ENCODE measurements at places on chromosomes 5 and 9.

GRCh38 chr5:591746-592145, 20.4 kb upstream of the CEP72 start:
- no peak for DNase-seq

DNA sequence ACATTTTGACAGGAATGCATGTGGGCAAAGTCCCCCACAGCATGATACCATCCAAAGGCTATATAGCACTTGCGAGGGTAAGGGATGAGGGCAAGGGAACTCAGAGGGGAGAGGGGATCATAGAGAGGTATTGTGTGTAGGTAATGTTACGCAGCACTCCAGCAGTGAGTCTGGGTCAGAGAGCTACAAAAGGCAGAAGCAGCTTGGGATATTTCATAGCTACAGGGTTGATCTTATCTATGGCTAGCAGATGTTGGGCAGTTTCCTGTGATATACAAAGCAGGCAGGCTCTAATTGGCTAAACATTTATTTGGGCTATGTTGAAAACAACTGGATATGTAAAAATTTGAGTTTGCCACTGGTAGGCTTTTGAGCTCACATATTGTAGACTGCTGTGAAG, 17.8 kb upstream of the SLCO4C1 start:
- no peak for DNase-seq

GRCh38 chr5:58191443-58191842, 268.4 kb downstream of the PLK2 start:
- DNase-seq, result no peak

- no peak for DNase-seq
Measured at GRCh38 chr9:31040564-31040963, 1343.9 kb upstream of the ACO1 start.

DNA sequence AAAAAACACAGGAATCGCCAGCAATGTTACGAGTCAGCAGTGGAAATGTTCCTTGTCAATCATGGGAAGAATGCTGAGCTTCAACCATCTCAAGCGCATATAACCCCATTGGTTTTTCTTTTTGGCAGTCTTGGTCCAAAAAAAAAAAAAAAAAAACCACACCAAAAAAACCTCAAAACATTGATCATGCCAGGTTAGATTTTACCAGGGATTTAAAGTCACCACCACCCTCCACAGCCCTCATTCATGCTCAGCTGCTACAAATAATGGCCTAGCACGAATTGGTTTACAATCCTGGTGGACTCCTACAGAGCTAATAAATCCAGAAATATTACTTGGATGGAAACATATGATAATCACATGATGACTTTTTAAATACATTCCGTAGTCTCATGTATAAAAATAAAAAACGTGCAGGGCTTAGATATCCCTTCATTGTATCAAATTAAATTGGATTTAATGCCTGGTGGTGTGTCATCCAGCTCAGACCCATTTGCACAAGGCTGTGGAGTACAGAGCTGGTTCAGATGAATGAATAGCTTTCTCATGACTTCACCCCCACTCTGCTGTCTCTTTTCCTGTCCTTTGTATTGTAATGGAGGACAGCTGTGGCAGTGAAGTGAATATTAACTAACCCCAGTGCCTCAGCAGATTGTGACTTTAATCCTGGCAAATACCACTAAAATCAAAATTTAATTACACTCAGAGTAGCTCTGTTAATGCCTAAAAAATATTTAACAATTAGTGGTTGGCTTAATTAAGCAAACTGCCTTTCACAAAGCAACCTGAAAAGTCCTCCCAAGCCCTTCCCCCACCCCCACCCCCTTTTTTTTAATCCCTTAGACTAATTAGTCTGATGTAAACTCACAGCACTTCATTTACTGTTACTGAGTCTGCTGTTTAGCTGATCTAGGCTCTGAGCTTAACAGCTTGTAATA, 626.5 kb upstream of the ZNF608 start:
- DNase-seq, result peak; percentile 70

- DNase-seq, result peak; percentile 45
Measured at GRCh38 chr9:115121181-115121580, 3.2 kb upstream of the TNC start.

- no peak for DNase-seq
Measured at GRCh38 chr9:130089141-130089540, 35.4 kb downstream of the GPR107 start.

DNA sequence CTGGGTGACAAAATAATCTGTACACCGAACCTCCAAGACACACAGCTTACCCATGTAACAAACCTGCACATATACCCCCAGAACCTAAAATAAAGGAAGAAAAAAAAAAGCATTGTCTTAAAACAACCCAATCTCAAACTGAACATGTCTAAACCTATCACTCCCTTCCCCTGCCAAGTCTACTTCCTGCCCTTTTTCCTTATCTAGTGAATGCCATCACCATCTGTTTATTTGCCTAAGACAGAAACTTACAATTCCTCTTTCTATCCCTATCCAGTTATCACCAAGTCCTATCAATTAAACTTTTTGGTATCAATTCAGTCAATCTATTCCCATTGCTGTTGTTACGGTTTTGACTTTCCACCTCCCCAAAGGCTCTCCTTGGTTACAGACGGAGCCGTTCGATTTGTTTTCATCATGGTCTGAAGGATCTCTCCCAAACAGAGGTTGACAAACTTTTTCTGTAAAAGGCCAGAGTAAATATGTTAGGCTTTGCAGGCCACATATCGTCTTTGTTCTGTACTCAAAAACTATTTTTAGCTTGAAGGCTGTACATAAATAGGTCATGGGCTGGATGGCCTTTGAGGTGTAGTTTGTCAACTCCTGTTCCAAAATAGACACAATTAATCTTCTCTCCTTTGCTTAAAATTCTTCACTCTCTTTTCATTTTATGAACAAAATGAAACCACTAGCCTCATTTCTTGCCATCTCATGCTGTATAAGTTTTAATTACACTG, 12.1 kb downstream of the NOL8 start:
- no peak for DNase-seq

- DNase-seq, result no peak
Measured at GRCh38 chr5:170636801-170637477, 133.1 kb downstream of the KCNIP1 start.

DNA sequence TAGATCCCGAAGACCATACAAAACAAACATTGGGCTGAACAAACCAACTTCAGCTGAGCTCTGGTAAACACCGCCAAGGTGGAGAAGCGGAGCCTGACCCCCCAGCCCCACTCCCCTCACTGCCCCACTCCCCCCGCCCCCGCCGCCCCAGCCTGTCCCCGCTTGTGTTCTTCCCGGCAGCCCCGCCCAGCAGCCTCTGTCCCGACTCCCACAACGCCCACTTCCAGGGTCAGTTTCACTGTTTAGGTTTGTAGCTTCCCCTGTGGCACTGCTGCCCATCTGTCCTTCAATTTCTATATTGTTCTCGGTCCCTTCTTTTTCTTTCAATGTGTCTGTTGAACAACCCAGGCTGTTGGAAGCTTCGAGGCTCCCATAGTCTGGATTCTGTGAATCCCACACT, 112.0 kb upstream of the CACNA1B start:
- no peak for DNase-seq

DNA sequence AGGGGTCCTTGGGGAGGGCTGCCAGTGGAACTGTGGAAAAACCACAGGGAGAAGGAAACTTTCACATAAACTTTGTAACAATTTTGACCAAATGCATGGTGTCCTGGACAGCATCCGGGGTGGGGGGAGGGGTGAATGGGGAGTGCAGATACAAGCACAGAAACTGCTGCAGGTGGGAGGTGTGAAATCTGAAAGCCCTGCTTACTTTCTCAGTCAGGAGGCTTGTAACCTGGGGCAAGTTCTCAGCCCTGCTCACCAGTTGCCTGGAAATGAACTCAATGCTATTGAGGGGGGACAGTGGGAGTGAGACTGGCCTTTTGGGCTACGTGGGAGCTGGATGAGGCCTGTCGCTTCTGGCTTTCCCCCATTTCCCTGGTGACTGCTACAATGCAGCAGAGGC, 694.5 kb upstream of the ZNF608 start:
- no peak for DNase-seq

DNA sequence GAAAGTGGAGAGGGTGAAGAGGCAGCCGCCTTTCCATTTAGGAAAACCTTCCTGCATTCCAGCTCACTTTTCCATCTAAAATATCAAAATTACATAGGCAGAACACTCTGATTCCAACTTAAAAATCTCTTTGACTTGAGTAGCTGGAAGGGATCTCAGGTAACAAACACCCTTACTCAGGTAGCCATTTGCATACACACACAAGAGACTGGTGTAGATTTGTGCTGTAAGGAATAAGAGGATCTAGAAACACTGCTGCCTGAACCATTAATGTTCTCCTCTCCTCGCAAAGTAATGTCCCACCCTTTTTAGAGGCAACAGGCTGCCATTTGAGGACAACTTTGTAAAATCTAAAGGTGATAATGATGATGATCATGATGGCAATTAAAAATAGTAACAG, 53.5 kb downstream of the BNC2 start:
- no peak for DNase-seq

- DNase-seq, result no peak
Measured at GRCh38 chr5:166926138-166926537, 1365.3 kb upstream of the WWC1 start.

DNA sequence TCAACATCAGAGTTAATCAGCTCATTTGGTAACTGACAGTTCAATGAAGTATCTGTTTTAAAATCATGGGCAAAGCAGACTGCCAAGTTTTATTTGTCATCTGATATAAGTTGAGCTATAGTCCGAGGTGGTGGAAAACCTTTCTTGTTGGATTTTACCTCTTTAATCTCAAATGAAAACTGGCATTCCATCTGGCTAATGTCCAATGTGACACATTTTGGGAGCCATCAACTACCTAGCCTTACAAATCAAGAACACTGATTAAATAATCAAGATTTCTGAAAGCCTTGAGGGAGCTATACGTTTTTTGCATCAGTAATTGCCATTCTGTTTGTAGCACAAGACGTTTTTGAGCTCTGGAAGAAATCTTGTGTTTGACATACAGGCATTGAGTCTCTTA, 1380.5 kb upstream of the WWC1 start:
- no peak for DNase-seq

DNA sequence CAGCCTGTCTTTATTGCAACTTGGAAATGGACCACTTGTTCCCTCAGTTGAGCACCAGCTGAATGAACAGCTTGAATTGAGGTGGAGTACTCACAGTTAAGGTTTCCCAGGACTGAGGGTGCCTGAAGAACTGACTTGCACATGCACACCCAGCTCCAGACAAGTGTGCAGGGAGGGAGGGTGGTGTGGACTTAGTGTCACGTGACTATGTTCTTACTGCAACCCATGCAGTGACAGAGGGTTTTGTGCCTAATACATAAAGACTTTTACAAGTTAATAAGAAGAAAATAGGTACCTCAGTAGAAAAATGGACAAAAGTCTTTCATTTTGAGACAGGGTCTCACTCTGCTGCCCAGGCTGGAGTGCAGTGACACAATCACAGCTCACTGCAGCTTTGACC, 18.0 kb downstream of the BARX1 start:
- DNase-seq, result no peak

DNA sequence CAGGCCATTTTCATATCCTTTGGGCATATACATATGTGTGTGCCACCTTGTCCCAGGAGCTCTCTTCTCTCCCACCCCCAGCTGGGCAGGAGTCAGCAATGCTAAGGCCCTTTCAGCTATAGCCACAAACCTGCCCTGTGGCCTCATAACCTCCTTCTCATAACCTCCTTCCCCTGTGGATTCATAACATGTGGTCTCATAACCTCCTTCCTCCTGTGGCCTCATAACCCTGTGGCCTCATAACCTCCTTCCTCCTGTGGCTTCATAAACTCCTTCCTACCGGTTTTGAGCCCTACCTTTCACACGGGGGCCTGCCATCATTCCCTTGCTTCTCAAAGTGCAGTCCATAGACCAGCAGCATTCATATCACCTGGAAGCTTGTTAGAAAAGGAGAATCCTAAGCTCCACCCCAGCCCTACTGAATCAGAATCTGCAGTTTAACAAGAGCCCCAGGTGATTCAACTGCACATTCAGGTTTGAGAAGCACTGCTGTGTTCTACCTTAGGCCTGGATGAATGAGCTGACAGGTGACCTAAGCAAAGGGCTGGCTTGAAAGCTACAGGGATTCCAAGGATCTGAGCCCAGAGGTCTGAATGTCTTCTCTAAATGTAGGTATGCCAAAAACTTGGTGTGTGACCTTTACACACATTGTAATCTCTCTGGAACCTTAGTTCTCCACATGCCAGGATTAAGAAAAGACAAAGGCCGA, 41.9 kb upstream of the PLPP6 start:
- no peak for DNase-seq

- no peak for DNase-seq
Measured at GRCh38 chr9:138046641-138047301, 169.2 kb downstream of the CACNA1B start.

- DNase-seq, result no peak
Measured at GRCh38 chr5:150496098-150496497, 11.8 kb upstream of the NDST1 start.

DNA sequence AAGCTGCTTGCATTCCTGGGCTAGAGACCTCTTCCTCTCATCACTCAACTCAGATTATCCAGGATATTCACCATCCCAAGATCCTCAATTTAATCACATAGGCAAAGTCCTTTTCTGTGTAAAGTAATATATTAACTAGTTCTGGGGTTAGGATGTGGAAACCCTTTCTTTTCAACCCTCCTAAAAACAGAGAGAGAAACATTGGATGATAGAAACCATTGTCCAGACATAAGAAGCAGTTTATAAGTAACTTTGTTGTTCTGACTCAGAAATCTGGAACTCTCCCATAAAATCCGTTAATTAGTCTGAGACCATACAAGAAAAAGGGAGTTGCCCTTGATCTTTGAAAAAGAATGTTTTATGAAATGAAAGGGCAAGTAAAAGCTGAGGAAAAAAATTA, 817.1 kb upstream of the CDH9 start:
- no peak for DNase-seq

- peak; percentile 87 for DNase-seq
Measured at GRCh38 chr5:36928947-36929346, 52.4 kb downstream of the NIPBL start.

DNA sequence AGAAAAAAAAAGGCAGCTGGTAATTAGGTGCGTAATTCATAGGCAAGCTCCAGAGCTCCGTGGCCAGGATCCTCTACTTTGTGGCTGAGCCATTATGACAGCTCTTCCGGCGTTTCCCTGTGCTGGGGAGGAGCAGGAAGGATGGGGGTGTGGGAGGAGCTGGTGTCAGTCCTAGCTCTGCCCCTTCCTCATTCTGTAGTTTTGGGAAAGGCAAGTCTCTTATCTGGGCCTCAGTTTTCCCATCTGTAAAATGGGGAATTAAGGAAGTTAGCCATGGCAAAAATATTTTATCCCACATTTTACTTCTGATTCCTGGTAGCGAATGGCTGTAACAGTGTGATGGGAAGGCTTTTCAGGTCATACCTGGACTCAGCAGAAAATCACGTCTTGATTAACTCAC, 81.1 kb downstream of the SEC61B start:
- no peak for DNase-seq

DNA sequence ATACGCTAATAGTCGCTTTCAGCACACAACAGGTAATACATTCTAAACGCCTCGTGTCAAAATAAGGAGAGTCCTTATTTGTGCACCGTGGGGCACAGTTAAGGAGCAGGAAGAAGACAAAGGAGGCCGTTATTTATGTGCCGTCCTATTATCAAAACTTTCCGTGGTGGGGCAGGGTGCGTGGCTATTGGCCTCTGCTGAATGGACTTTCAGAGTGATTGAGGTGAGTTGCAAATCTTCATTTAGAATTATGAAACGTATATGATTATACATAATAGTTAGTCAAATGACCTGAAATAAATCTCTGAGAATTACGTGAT, 833 bp downstream of the C5orf24 start:
- DNase-seq, result peak; percentile 21
